Brain pericyte (primary cell): ENCODE measurements at places on chromosomes 12 and 14.

GRCh38 chr14:102511538-102511937, 2.0 kb upstream of the ANKRD9 start:
- DNase-seq, result no peak

DNA sequence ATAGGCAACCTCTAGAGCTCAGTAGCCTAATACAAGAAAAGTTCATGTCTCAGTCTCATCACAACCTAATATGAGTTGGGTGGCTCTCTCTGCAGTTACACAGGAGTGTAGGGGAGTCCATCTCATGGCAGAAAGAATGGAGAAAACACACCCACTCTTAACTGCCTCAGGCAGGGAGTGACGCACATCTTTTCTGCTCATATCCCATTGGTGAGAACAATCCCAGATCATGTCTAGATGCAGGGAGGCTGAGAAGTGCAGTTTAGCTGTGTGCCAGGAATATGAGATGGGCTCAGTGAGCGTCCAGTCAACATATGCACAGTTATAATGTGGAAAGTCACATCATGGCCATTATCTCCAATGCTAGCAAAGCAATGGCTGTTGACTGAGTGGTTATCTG, 59.3 kb upstream of the KCNA5 start:
- DNase-seq, result no peak

DNA sequence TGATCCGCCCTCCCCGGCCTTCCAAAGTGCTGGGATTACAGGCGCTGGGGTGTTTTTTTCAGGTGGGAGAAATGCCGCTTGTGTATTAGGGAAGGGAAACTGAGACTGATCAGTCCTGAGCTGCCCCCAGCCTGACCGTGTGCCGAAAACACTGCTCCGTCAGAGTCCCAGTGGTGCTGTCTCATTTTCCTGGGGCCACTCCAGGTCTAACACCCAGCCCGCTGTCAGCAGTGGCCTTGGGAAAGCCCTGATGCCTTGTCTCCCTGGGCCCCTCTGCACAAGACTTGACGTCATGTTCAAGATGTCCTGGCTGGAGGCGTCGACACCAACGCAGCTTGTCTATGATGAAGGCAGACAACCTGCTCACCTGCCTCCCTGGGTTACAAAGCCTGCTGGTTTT, 165.9 kb downstream of the RBM19 start:
- no peak for DNase-seq

DNA sequence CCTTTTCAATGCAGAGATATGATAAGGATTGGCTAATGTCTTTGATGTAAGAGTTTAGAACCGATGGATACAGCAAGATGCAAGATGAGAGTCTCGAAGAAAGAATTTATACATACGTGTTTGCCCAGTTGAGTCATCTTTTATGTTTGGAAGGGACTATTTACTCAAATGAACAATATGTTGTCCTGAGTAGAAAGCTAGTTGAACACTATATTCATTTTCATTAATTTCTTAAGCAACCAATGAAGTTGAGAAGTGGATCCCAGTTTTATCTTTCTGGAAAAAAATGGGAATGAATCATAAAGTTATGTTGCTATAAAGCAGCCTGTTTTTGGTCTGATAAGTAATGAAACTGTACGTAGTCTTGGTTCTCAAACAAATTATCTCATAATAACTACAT, 1431.7 kb upstream of the FLRT2 start:
- DNase-seq, result no peak

DNA sequence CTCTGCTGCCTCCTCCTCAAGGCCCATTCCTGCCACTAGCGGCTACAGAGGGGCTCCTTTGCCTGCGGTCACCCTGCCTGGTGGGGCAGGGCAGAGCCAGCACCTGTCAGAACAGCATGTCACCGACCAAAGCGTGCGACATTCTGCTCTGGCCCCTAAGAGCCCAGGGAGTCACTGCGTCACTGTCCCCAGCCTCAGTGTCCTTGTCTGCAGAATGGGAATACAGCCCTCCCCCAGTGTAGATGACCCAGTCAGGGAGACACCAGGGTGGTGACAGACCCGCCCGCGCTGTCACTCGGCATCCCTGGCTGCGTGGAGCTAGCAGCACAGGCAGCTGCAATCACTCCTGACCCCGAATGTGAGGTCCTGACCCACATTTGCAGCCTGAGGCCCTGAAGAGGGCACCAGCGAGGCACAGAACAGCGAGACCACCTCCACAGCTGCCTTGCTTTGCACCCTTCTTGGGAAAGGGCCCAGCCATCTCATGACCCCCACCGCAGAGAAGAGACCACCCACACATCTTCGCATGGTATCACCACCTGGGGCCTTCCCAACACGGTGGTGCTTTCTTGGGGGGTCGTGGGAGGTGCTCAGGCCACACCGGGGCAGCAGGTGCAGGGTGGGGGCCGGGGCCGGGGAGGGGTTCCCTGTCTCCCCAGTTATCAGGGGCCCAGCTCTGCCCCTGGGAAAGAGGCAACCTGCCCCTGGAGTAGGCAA, 2.5 kb downstream of the AHNAK2 start:
- no peak for DNase-seq

GRCh38 chr12:3662521-3662921, 90.4 kb downstream of the CRACR2A start:
- DNase-seq, result no peak

DNA sequence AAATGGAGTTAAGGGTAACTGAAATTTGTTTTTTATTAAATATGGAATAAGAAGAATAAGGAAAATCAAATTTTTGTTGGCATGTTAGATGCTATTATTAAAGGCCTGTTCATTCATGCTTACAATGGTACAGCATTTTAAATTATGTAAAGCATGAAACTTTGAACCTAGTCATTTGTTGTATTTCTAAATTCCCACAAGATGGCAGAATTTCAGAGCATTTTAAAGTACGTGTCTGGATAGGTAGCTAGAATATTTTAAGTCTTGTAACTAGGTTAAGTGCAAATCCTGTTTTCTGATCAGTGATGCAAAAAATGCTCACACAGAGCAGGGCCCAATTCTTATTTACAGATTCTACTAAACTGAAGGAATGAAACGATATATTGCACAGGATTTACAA, 585.6 kb upstream of the MIS18BP1 start:
- no peak for DNase-seq

GRCh38 chr12:53852992-53853391, 85.6 kb upstream of the HOXC13 start:
- no peak for DNase-seq

GRCh38 chr14:63343878-63344277, 25.1 kb upstream of the GPHB5 start:
- DNase-seq, result no peak

- DNase-seq, result no peak
These were observed 458 bp upstream of the HOXC4 start for GRCh38 chr12:54053003-54053750.

DNA sequence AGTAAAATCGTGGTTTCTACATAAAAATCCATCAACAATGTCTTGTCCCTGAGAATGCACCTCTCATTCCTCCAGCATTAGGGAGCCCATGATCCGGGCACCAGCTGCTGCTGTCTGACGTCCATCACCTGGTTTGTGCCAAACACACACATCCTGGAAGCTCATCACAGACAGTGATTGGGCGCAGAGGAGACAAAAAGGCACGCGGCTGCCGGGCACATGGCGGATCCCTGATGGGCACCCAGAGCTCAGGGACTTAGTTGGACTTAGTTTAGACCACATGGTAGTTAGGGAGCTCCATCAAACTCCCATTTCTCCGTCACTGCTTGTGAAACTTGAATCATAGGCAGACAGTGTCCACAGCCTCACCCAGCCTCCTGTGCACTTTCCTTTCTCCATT, 1059.3 kb downstream of the TMEM121 start:
- DNase-seq, result no peak

DNA sequence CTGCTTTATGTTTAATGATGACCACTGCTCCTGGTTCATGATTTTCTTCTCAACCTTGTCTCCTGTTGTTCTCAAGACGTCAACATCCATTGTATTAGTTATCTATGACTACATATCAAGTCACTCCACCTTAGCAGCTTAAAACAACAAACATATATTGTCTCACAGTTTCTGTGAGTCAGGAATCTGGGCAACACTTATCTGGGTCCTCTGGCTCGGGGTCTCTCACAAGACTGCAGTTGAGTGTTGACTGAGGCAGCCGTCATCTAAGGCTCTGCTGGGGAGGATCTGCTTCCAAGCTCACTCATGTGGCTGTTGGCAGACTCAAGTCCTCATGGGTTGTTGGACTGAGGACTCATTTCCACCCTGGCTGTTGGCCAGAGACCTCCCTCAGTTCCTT, 27.3 kb upstream of the FRS2 start:
- DNase-seq, result no peak

DNA sequence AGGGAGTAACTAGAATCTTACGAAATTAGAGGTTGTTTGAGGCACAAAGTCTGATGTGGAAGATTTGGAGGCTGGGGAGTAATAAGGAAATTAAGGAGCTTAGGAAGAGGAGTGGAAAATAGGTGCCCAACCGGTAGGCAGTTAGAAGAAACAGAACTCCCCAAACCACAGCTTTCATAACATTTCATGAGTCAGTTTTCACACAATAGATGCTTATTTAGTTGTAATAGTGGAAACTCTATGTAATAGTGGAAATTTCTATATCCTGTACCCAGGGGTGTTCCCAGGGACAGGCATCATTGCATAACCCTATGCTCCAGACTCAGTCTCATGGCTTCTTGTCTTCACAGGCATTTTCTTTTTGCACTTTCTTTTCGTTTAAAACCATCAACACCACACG, 8.3 kb downstream of the C3AR1 start:
- no peak for DNase-seq

DNA sequence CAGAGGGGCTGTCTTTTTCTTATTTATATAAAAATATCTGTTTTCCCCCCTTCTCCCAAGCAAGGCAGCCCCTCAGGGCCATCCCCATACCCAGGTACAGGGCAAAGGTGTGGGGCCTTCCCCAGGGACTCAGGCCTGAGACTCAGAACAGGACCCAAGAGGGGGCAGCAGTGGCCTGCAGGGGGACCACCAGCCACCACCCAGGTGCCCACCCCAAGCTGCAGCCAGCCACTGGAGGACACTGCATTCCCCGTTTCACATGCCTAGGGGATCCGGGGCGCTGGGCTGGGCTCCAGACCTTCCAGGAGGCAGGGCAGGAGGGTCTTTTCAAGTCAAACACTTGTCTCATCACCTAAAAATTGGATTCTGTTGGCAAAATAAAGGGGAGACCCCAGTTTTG, 83.3 kb downstream of the SCARB1 start:
- DNase-seq, result no peak

DNA sequence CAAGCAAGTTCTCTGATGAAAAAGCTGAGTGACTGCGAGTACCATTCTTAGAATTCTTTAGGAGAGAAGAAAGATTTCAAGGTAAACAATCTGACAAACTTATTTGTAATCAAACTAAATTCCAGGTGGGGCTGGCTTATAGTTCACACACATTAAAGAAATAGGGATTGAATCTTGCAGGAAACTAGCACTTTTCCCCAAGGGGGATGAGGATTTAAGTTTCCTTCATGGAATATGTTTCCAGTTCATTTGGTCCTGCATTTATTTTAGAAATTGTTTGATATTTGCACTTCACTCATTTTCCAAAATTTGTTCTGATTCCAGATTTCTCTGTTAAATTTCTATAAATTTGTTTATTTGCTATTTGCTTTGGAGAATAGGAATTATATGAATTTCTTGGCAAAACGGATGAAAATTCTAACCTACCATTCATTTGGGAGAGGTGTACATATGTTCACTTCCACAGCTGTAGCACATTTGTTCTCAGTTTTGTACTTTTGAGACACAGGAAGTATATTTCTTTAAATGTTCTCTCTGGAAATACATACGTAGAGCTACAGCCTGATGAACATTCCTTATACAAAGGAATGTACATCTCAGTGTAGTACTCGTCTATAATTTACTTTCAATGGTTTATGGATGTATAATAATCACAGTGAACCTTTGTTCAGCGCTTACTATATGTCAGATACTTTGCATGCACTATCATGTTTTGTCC, 145.5 kb downstream of the AKAP6 start:
- DNase-seq, result no peak

DNA sequence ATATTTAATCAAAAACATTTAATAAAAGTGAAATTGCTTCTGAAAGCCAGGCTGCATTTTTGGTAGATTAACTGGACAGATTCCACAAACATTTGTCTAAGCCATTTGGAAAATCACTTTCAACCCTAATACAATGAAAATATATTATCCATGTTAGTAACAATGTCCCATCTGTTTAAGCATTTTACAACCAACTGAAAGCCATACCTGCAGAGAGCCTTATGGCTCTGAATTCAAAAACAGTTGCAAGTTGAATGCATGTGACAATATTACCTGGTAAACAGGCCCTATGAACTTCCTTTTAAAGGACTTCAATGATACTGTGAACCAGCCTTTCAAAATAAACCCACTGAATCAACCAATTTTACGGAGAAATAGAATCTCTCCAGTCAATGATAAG, 468.1 kb downstream of the BTG1 start:
- no peak for DNase-seq

DNA sequence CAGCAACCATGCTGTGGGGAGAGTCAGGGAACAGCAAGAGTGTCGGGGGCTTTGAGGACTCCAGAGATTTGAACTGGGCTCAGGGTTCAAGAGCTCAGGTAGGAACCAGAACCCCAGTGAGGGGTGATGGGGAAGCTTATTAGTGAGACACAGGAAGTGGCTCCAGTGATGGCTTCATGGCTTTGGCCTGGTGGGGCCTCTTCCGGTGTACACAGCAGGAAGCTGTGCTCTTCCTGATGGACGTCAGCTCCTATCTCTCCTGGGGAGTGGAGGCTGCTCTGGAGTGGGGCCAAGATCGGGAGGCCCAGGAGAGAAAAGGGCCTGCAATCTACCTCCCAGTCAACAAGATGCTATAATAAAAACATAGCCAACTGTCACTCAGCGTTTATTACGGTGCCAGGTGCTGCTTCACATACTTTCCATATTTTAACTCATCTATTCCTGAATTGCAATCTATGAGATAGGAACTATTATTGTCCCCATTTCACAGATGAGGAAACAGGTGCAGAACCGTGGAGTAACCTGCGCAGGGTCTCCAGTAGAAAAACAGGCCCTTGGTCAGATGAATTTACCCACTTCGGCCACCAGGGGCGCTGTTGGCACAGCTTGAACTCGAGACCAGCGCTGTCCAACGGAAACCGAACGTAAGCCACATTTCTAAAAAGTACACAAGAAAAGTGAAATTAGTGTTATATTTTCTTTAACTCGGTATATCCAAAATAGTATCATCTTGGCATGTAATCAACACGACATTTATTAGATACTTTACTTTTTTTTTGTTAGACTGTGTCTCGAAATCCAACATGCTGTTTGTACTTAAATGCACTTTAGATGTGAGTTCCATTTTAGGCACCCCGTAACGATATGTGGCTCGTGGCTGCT, 63.6 kb upstream of the DLK1 start:
- DNase-seq, result no peak

- DNase-seq, result no peak
These were observed 67.1 kb upstream of the GZMB start for GRCh38 chr14:24701062-24701461.
